Skin of body (tissue), 3 donors: ENCODE measurements at places on chromosomes 1 and 21.

- DNase-seq: no peak
Observed at GRCh38 chr21:15895142-15896106, 165.6 kb downstream of the USP25 start.

- DNase-seq: no peak
Observed at GRCh38 chr1:179229214-179230140, at the start of gene ABL2. Gene ABL2, minus strand, starts transcription at chr1:179229677. Its CDS starts 280 bp downstream, at chr1:179229397.

DNA sequence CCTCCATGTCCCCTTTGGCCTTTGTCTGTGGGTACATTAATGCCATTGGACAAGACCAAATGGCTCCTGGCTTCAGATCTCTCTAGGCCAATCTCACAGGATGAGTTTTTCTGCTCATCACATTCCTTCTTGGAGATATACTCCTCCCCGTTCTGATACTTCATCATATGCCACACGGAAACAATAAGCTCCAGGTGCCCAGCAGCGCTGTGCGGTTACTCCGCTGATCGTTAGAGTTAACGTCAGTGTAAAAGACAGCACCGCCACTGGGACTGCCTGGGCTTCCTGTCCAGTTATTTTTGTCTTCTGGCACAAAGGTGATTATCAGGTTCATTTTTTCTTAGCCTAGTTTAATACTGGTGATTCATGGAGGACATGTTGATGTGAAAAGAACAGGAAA, 22.5 kb downstream of the CACHD1 start:
- DNase-seq: no peak

DNA sequence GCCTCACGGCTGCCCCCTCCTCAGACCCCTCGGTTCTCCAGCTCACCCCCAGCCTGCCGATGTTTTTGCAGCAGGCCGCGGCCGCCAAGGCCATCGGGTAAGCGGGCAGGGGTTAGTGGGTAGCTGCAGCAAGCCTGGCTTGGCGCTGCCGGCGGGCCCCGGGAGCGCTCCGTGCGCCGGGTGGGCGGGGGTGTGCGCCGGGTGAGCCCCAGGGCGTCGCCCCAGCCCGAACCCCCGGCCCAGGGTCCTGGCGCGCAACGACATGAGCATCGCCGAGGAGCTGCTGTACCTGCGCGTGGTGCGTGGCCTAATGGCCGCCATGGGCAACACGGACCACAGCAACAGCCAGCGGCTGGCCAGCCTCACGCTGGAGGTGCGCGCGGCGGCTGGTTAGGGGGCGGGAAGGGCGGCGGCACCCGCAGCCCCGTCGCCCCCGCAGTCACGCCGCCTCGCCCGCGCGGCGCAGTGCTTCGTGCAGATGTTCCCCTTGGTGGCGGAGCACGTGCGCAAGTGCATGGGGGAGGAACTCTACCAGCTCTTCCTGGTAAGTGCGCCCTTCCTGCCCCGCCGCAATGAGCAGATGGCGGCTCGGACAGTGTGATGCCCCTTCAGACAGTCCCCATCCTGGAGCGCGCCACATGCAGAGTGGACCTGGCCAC, 6.5 kb downstream of the RNU5D-1 start:
- DNase-seq: no peak

- no peak for DNase-seq
Observed at GRCh38 chr1:243725846-243726245, 124.2 kb downstream of the AKT3 start.

- no peak for DNase-seq
Observed at GRCh38 chr1:25821630-25822091, 1.9 kb downstream of the MTFR1L start.
